ENCODE measurements at places on chromosomes 7 and 10. TPM values are rescaled to one million over a fixed set of nuclear protein-coding genes. Genes with fewer than 3 reads are reported as not detected.

Gene SLC29A3
- total RNA-seq, result 6.7 TPM

Gene ACTL6B
- not detected for total RNA-seq

Gene CYP2C9
- not detected for total RNA-seq

Gene ADCYAP1R1
- not detected for total RNA-seq

Gene PON3
- not detected for total RNA-seq

Gene ADIRF
- 0.56 TPM for total RNA-seq

Gene DPP6
- not detected for total RNA-seq

Gene SFRP5
- total RNA-seq, result 0.43 TPM

GRCh38 chr10:45558425-45558824, 114.1 kb downstream of the ZFAND4 start:
- no peak overlapping the region for H3K27ac ChIP-seq
- no peaks in the 10 kb centered on the region for H3K36me3 ChIP-seq
- no peak for DNase-seq
- H3K4me3 ChIP-seq, result no peak overlapping the region

DNA sequence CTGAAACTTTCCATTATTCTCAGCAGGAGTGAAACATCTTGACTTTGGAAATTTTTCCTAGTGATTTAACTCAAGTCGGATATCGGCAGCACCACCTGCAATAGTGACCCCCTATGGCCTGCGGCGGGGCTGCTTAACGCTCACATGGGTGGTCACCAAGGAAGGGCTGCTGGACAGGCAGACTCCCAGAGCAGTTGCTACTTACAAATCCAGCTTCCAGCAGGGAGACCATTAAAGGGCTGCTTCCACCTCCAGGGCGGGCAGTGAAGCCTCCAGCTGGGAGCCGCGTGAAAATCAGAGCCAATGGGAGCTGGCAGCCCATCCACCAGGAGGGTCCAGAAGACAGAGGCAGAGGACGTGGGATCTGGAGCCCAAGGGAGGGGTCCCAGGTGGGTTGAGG, 122.5 kb downstream of the MGMT start:
- H3K27me3 ChIP-seq, result no peaks in the 10 kb centered on the region
- H3K36me3 ChIP-seq, result peaks cover 11% of the 10 kb centered on the region
- no peak for DNase-seq
- no peak overlapping the region for H3K27ac ChIP-seq
- H3K4me3 ChIP-seq, result no peak overlapping the region

DNA sequence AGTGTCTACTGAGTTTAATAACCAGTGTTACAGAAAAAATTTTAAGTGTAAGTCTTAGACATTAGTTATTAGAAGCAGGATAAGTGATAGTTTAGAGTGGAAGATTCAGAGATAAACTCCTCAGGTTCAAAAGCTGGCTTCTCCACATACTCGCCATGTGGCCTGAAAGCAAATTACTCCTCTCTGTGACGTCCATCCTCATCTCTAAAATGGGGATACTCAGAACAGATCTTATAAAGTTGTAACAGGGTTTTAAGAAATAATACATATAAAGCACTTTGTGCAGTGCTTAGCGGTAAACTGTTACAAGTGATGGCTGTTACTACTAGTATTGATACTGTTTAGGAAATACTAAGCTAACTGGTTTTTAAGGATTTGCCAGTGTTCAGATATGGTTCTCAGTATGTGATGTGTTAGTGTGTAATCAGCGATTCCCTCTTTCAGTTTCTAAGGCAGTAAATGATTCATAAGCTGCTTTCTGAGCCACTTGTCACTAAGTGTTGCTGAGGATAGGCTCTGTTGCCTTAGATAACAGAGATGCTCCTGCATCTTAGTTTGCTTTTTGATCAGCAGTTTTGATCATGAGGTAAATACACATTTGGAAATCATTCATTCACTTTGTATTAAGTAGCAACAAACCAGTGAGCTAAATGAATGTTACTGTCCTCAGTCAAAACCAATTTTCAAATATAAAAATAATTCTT, 58.7 kb downstream of the CYP51A1 start:
- H3K27ac ChIP-seq, result no peak overlapping the region
- no peak for DNase-seq
- H3K27me3 ChIP-seq, result no peaks in the 10 kb centered on the region
- H3K4me1 ChIP-seq, result no peaks in the 10 kb centered on the region
- no peak overlapping the region for H3K4me3 ChIP-seq
- H3K36me3 ChIP-seq, result peaks cover 5% of the 10 kb centered on the region

DNA sequence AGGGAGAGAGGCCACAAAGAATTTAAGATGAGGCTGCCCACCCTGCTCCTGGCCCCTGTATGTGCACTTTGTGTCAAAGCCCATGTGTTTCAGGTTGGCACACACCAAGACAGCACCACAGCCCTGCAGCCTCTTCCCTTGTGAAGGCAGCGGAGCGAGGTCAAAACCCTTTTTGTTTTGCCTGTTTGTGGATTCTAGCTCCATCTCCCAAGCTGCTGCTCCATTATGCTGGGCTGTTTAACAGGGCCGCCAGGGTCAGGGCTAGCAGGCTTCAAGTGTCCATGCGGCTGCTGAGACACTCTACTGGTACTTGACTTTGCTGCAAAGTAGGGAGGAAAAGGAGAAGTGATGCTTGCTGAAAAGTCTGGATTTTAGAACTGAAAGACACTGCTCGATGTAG, 142.3 kb upstream of the EFCAB10 start:
- no peak overlapping the region for H3K27ac ChIP-seq
- DNase-seq, result no peak
- H3K4me3 ChIP-seq, result no peak overlapping the region
- H3K4me1 ChIP-seq, result no peaks in the 10 kb centered on the region

DNA sequence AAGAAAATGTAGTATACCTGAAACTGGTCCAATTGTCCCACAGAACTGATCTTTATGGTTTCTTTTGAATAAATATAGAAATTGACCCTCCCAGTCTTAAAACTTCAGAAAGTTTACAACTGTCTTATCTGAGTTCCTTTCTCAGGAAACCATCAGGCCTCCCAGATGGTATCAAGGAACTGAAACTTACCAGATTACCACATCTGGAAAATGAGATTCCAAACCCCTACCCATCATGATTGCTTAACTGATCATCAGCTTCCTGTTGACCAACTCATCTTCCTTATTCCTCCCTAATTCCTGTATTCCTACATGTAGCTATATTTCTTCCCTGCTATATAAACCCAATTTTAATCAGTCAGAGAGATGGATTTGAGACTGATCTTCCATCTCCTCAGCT, 5.5 kb downstream of the VWDE start:
- H3K4me3 ChIP-seq, result no peak overlapping the region
- no peaks in the 10 kb centered on the region for H3K4me1 ChIP-seq
- H3K36me3 ChIP-seq, result no peaks in the 10 kb centered on the region
- DNase-seq, result no peak

- no peaks in the 10 kb centered on the region for H3K4me1 ChIP-seq
- H3K27me3 ChIP-seq, result no peaks in the 10 kb centered on the region
- H3K27ac ChIP-seq, result no peak overlapping the region
- no peak overlapping the region for H3K4me3 ChIP-seq
These were observed 1.4 kb upstream of the GDF2 start for GRCh38 chr10:47320812-47321211.

GRCh38 chr10:49047128-49047639, 68.1 kb downstream of the VSTM4 start:
- H3K4me3 ChIP-seq, result no peak overlapping the region
- no peaks in the 10 kb centered on the region for H3K4me1 ChIP-seq
- no peaks in the 10 kb centered on the region for H3K27me3 ChIP-seq
- H3K27ac ChIP-seq, result no peak overlapping the region

- no peak overlapping the region for H3K4me3 ChIP-seq
- H3K4me1 ChIP-seq, result no peaks in the 10 kb centered on the region
- no peaks in the 10 kb centered on the region for H3K36me3 ChIP-seq
- H3K27me3 ChIP-seq, result no peaks in the 10 kb centered on the region
- DNase-seq, result no peak
These were observed 145.6 kb downstream of the DOCK4 start for GRCh38 chr7:112060625-112061024.

DNA sequence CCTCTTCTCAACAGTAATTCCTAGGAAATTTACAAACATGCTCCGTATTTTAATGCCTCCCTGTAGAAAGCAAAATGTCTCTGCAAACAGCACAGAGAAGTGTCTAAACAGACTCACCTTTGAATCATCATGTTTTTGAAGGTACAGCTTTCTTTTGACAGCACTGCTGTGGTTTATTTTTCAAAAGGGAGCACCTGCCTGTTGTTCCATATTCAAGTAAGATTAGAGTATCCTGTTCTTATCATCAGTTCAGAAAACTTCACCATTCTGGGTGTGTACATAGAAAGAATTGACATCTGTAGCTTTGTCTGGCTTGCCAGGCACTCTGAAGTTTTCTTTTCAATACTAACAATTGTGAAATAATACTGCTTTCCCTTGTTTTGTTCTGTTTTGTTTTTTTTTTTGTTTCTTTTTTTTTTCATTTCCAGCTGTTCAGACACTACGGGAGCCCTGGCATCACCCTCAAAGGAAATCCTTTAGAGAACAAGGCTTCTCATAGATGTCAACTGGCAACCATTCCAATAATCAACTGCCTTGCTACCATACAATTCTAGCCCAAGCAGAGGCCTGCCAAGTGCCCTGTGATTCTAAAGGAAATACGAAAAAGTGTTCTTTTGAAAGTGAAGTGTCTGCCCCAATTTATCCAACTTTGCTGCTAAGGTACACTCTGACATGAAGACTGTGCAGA, 275.9 kb downstream of the PRPF18 start:
- no peaks in the 10 kb centered on the region for H3K36me3 ChIP-seq
- peak overlapping the region; percentile 36 for H3K27ac ChIP-seq
- peak; percentile 69 for DNase-seq

Data from naive thymus-derived CD4-positive, alpha-beta T cell (primary cell).